Pulmonary artery endothelial cell (primary cell): ENCODE measurements at places on chromosomes 13 and 19. TPM values are rescaled to one million over a fixed set of nuclear protein-coding genes. Genes with fewer than 3 reads are reported as not detected.

The BRME1 gene
- 0.63 and 0.73 TPM in 2 replicates for total RNA-seq

- no peak for DNase-seq
Measured at GRCh38 chr13:23570921-23571315, 706 bp downstream of the TNFRSF19 start.

DNA sequence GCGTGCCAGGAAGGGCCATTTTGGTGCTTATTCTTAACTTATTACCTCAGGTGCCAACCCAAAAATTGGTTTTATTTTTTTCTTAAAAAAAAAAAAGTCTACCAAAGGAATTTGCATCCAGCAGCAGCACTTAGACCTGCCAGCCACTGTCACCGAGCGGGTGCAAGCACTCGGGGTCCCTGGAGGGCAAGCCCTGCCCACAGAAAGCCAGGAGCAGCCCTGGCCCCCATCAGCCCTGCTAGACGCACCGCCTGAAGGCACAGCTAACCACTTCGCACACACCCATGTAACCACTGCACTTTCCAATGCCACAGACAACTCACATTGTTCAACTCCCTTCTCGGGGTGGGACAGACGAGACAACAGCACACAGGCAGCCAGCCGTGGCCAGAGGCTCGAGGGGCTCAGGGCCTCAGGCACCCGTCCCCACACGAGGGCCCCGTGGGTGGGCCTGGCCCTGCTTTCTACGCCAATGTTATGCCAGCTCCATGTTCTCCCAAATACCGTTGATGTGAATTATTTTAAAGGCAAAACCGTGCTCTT is 49.3 kb downstream of the RAB20 start:
- DNase-seq: no peak

GRCh38 chr19:58181902-58182576 is 822 bp upstream of the ZNF274 start:
- peak; percentile 10 for DNase-seq

GRCh38 chr19:11142528-11143171 is 12.9 kb downstream of the SPC24 start:
- DNase-seq: peak; percentile 83
